ENCODE measurements at places on chromosomes 2 and 18. TPM values are rescaled to one million over a fixed set of nuclear protein-coding genes. Genes with fewer than 3 reads are reported as not detected.

SPDYA gene
- 5.2 TPM for total RNA-seq

SERPINB4 gene
- 77.3 TPM for total RNA-seq

DNA sequence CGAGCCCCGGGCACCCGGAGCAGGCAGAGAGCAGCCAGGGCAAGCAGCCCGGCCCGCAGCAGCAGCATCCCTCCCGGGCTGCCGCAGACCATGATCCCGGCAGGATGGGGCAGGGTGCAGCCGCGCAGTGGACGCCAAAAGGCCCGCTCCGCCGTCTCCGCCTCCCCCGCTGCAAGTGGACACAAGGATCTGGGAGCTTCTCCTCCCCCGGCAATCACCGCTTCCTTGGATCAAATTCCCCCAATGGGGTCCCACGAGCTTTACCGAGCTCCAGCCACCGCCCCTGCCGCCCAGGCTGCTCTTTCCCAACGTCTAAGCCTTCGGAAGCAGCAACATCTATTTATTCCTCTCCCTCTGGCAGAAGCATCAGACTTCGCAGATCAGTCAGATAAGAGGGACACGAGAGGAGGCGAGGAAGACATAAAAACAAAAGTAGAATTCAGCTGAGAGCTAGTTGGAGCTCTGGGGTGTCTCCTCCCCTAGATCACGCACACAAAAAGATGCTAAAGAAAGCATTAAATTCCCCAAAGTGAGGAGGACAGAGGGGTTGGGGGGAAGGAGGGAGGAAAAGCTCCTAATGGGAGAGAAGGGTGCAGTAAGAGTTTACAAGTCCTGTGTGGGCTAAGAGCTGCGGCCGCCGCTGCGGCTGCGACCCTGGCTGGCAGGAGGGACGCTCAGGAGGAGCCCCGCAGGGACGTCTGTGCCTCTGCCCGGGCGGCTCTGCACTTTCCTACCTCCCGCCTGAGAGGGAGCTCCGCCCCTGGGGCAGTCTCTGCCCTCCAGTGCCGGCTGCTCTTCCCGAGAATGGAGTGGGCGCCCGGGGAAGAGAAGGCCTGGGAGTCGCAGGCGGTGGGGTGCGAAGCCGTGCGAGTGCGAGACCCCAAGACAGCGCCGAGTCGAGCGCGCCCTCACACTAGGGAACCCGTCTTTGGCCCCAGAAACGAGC lies at the start of gene FRZB:
Gene FRZB (minus strand): TSS at position 177 of the 946 bp plus-strand sequence. CDS start 85 bp downstream, at position 92.
- DNase-seq, result peak; percentile 89

GRCh38 chr2:120543899-120544298 lies 191.8 kb upstream of the GLI2 start:
- no peak for DNase-seq

- DNase-seq, result no peak
These were observed 11.4 kb downstream of the ASIC4 start for GRCh38 chr2:219525533-219526232.

GRCh38 chr18:78073275-78073674 lies 823.6 kb downstream of the GALR1 start:
- no peak for DNase-seq

All from vagina (tissue), 2 donors.